ENCODE measurements at places on chromosomes 13 and 19.

DNA sequence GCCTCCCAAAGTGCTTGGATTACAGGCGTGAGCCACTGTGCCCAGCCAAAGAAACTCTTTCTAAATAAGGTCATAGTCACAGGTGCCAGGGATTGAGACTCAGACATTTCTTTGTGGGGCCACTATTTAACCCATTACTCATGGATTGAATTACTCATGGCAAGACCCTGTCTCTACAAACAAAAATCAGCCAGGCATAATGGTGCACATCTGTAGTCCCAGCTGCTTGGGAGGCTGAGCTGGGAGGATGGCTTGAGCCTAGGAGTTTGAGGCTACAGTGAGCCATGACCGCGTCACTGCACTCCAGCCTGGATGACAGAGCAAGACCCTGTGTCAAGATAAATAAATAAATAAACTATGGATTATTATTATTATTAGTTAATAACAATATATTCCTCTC, 3.6 kb upstream of the KLF2 start:
- DNase-seq = no peak

- no peak for DNase-seq
These were observed 47.5 kb upstream of the NDUFS7 start for GRCh38 chr19:1336079-1336684.

- no peak for DNase-seq
These were observed 774 bp downstream of the GGN start for GRCh38 chr19:38386971-38387549.

GRCh38 chr19:768424-768823, 17.5 kb downstream of the MISP start:
- DNase-seq = no peak

GRCh38 chr13:104057861-104058260, 991.6 kb upstream of the SLC10A2 start:
- DNase-seq = no peak

DNA sequence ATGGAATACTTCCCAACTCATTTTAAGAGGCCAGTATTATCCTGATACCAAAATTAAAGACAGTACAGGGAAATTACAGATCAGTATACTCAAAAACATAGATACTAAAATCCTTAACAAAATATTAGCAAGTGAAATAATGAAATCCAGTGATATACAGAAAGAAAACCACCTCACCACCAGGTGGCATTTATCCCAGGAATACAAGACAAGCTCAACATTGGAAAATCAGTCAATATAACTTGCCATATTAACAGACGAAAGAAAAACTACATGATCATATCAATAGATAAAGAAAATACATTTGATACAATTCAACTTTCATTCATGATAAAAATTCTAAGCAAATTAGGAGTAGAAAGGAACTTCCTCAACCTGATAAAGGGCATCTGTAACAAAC, 6.7 kb upstream of the GNA15 start:
- no peak for DNase-seq

DNA sequence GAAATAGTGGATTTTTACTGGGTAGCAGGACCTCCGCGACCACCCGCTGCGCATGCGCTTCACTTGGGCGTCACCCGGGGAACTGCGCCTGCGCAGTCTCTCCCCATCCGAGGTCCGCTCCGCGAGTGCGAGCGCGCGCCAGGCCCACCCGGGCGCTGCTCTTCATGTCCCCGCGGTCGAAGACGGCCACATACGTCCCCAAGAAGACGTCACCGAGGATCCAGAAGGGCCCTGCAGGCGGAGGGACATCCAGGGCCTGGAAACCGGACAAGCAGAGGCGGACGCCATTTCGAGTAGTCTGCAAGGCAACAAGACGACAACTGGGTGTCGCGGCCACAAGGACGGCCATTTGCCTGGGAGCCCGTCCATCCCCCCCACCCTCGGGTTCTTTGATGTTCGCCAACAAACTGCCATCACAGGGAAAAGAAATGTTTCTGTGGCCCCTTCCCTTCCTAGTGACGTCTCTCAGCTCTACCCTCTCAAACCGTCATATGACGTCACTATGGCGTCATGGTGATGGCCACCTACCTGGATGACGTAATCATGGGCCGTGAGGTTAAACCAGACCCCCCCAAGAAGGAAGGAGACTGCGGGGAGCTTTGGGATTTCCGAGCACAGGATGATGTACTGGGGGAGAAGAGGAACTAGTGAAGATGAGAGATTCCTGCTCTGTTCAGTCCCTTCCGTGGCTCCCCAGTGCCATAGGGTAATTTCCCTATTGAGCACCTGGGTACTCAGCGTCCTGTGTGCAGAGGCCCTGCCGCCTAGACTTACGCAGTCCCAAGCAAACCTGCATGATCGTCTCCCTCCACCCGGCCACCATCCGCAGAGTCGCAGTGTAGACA, 6.7 kb downstream of the NAPSA start:
- DNase-seq = no peak

- no peak for DNase-seq
These were observed 1.6 kb upstream of the DIRAS1 start for GRCh38 chr19:2722541-2723344.

DNA sequence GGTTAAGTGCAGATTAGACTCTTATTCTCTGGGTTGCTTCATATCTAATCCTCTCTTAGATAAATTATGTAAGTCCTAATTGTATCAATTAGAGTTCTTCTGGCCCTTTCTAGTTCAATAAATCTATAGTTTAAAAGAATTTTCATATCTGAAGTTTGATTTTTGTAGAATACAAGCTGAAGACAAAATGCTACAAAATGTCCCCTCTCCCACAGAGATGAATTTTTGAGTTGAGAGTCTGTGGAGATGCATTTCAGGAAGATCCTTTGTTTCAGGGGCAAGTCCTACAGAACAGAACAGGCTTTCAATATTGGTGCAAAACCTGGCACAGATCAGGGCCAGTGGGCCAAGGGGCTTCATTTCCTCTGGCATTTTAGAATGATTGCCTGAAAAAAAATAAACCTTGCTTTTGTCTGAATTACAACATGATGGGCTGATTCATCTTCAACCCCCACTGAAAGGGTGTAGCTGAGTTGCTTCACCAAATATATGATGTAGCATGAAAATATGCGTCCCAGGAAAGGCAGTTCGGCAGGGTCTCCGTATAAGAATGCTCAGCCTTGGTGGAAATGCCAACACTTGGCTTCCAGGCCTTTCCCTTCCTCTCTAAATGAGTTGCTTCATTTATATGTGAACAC, 6.4 kb upstream of the IPO5 start:
- no peak for DNase-seq

DNA sequence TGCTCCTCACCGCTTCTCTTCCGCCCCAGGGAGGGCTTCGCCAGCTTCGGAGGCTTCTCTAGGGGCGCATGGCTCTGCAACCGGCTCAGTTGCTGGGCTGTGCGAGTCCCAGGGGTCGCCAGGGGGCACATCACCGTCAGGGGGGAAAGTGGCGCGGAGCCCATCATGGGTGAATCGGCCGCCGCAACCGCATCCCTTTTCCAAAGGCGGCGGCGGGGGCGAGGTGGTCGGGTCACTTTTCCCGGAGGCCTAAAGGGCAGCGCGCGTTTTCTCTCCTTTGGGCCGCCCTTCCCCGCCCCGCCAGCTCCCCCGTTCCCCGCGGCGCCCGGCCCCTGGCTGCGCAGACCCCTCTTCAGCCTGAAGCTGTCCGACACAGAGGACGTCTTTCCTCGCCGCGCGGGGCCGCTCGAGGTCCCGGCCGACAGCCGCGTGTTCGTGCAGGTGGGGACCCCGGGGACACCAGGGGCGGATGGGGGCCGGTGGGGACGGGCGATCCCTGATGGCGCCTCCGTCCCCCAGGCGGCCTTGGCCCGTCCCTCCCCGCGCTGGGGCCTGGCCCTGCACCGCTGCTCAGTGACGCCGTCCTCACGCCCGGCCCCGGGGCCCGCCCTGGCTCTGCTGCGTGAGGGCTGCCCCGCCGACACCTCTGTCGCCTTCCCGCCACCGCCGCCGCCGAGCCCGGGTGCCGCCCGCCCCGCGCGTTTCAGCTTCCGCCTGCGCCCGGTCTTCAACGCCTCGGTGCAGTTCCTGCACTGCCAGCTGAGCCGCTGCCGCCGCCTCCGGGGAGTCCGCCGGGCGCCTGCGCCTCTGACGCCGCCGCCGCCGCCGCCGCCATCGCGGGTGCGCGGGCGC, 1.7 kb downstream of the TGFBR3L start:
- DNase-seq = no peak
